ENCODE measurements at places on chromosomes 12 and 14.

DNA sequence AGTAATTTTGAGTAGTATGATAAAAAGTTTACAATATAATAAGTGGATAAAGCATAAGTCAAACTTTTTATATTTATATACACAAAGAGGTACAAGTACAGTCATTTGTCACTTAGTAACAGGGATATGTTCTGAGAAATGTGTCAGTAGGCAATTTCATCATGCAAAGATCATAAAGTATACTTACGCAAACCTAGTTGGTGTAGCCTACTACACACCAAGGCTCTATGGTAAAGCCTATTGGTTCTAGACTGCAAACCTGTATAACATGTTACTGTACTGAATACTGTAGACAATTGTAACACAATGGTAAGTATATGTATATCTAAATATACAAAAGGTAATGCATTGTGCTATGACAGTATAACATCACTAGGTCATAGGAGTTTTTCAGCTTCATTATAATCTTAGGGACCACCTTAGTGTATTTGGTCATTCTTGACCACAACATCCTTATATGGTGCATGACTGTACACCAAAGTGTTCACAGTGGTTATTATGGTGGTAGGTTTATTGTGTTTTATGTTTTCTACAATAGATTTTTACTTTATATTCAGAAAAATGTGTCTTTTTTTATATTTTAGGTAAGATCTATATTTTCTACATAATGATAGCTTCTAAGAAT, 14.9 kb upstream of the SCFD1 start:
- DNase-seq = peak; percentile 46

GRCh38 chr12:17793854-17794253, 296.1 kb downstream of the RERGL start:
- no peak for DNase-seq

- DNase-seq = peak; percentile 17
Measured at GRCh38 chr12:12442548-12443071, 85.7 kb downstream of the BORCS5 start.

- DNase-seq = no peak
Measured at GRCh38 chr12:49885118-49885517, 18.6 kb downstream of the FAIM2 start.

DNA sequence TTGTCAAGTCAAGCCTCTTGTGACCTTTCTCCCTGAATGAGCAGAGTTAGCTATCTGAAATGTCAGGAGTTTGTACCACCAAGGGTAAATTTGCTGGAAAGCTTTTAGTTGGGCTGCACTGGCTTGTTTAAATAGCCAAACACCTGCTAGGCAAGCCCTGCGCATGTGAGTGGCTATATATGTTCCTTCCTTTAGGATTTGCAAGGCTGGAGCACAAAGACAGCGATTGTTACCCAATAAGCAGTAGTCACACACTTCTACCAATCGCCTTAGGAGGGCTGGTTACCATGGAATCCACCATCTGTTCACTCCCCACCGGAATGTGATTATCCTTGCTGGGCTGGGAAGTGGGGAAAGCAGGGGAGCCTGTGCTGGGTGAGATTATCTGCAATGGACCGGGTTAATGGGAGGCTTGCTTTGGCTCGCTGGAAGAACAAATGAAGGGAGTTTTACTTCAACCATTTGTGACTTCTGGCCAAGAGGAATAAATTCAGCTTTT, 102.5 kb downstream of the FGD4 start:
- no peak for DNase-seq

- DNase-seq = no peak
Measured at GRCh38 chr12:11922361-11922760, 148.4 kb upstream of the BCL2L14 start.

DNA sequence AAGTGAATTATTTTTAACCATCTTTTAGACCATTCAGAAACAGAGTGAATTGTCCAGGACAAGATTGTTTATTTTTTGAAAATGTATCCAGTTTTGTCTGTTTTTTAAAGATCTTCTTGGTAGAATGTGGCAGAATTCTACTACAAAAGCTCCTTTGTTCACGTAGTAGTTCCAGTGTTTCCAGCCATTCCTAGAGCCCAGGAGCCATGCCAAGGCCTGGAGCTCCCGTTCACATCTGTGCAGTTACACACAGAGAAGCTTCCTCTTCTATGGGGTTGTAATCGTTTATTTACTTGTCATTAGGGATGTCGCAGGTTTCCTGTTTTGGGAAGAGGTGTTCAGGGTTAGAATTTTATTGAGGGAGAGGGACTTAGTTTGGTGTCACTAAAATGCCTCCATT, 409.8 kb downstream of the NPAS3 start:
- DNase-seq = no peak

GRCh38 chr12:26058308-26058707, 66.5 kb downstream of the BHLHE41 start:
- DNase-seq = no peak

- DNase-seq = no peak
Measured at GRCh38 chr14:54808326-54809161, 94.1 kb downstream of the GCH1 start.

- no peak for DNase-seq
Measured at GRCh38 chr12:11729439-11730150, 80.1 kb downstream of the ETV6 start.

- DNase-seq = peak; percentile 93
Measured at GRCh38 chr12:293199-293598, 30.6 kb upstream of the SLC6A13 start.

DNA sequence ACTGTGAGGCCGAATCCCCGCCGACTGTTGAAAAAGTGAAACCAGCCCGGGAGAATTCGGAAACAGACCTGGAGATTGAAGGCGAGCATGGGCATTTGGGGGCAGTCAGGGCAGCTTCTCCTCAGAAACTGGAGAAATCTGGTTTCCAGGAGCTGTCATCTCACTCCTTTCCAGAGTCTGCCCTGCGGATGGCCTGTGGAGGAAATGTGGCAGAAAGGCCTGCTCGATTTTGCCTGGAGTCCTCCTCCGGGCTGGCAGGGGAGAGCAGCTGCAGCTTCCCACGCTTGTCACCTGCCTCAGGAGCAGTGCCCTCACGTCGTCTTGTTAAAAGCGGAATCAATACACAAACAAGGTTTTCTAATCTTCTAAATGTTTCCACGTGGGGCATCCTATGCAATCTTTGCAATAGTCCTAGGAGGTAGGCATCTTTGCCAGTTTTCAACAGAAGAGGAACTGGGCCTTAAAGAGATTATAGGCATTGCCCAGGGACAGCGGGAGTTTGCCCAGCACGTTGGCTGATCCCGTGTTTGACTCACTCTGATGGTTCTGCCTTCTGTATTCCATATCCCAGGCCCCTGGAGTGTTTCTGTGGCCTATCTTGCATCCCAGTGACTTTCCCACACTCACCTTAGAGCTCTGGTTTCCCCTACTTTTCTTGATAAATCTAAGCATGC, 2.3 kb downstream of the LRRC74A start:
- peak; percentile 41 for DNase-seq

- peak; percentile 83 for DNase-seq
Measured at GRCh38 chr12:95998611-95999286, 2.6 kb upstream of the HAL start.

- DNase-seq = no peak
Measured at GRCh38 chr12:114579389-114579788, 104.6 kb downstream of the TBX3 start.

GRCh38 chr12:89305373-89305772, 46.9 kb downstream of the DUSP6 start:
- no peak for DNase-seq

DNA sequence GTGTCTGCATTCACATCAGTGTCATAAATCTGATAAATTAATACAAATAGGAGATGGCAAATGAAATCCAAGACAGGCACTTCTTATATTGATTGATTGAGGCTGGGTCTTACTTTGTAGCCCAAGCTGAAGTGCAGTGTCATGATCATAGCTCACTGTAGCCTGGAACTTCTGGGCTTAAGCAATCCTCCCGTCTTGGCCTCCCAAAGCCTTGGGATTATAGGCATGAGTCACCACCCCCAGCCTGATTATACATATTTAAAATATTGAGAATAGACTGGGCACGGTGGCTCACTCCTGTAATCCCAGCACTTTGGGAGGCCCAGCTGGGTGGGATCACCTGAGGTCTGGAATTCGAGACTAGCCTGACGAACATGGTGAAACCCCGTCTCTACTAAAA, 51.3 kb downstream of the MARK3 start:
- DNase-seq = peak; percentile 31

GRCh38 chr14:80379035-80379434, 167.7 kb upstream of the DIO2 start:
- DNase-seq = no peak

GRCh38 chr14:34368115-34368970, 93.7 kb downstream of the SPTSSA start:
- DNase-seq = peak; percentile 85

DNA sequence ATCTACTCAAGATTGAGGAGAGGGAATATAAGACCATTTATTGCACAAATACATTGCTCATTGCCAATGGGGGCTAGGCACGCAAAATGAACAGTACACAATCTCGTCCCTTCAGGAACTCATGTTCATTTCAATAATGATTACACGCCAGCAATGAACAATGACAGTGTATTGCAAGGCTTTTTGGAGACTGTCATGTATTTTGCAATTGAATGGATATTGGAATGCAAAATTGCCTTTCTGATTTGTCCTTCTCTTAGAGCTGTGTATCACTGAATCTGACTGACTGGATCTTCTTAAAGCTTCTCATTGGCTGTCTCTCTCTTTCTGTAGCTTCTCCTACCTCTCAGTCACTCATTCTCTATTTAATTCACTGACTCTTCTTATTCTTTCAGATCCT, 400.2 kb upstream of the DCN start:
- DNase-seq = no peak

- DNase-seq = no peak
Measured at GRCh38 chr14:78316052-78316451, 145.9 kb downstream of the NRXN3 start.

DNA sequence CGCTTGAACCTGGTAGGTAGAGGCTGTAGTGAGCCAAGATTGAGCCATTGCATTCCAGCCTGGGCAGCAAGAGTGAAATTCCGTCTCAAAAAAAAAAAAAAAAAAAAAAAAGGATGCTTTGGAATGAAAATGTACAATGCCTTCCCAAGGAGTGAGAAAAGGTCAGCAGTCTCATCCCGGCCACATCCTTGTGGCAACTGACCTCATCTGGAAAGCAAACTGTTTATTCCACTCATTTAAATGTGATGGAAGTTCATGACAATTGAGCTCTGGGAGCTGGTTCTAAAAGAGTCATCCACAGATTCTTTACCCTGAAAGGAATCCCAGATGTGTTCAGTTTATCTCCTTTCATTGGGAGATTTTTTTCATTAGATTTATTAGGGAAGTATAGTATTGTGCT, 19.4 kb upstream of the LIMA1 start:
- no peak for DNase-seq

- peak; percentile 76 for DNase-seq
Measured at GRCh38 chr14:89911010-89911919, 43.3 kb downstream of the EFCAB11 start.

DNA sequence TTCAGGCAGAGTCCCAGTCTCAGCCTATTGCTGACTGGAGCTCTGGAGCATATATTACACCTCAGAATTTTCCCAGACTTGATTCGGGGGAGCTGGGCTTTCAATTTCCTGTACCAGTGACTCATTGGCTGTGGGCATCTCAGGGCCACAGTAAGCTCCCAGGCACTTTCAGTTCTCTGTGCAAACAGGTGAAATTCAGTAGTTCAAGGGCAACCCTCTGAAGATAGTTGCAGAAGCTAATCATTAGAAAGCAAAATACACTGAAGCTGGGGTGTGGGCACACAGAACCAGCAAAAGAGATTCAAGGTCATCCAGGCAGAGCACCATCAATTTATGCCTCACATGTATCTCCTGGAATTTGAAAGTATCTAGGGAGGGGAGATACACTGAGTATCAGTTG, 8.1 kb upstream of the NIN start:
- DNase-seq = peak; percentile 33

DNA sequence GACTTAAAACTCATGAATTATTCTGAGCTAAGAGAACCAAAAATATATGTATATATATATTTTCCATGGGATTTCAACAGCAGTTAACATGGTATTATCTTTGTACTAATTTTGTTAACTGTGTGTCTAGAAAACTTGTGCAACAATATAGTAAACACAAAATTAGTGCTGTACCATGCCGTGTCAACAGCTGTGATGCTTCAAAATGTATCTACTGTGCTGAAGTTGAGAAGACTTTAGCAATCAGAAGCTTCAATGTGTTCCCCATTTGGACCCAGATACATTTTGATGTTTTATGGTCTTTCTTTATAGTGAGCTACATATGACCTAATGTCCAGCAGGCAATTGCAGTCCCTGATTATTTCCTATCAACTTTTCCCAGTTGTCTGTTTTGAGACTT, 405.7 kb downstream of the DIO2 start:
- DNase-seq = no peak

DNA sequence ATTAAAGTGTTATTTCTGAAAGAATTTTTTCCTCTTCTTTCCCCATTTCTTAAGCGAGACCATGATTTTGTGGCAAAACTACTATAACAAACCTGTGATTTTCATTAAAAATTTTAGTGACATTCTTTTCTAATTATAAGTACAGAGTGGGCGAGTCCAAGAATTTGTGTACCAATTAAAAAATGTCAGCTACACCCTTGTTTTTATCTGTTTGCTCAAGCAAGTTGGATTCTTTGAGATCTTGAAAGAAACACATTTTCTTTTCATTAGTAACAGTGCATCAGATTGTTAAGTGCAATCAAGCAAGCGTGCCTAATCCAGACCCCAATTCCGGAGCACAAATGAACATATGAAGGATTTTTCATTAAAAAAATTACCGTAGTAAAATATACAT, 338.8 kb upstream of the DDHD1 start:
- DNase-seq = no peak
